Endothelial cell (in vitro differentiated cells): ENCODE measurements at places on chromosomes 6 and 20. TPM values are rescaled to one million over a fixed set of nuclear protein-coding genes. Genes with fewer than 3 reads are reported as not detected.

The IL17A gene
- not detected for total RNA-seq

The PHACTR3 gene
- total RNA-seq = 8.7 TPM

The FUT9 gene
- 5.7 TPM for total RNA-seq

The GRIK2 gene
- 2.8 TPM for total RNA-seq

The BPIFB2 gene
- not detected for total RNA-seq

The BANF2 gene
- total RNA-seq = not detected

The MAN1A1 gene
- 34.4 TPM for total RNA-seq

The NR2E1 gene
- total RNA-seq = not detected

The CALHM6 gene
- 1.3 TPM for total RNA-seq

The KCNQ2 gene
- 3.2 TPM for total RNA-seq

DNA sequence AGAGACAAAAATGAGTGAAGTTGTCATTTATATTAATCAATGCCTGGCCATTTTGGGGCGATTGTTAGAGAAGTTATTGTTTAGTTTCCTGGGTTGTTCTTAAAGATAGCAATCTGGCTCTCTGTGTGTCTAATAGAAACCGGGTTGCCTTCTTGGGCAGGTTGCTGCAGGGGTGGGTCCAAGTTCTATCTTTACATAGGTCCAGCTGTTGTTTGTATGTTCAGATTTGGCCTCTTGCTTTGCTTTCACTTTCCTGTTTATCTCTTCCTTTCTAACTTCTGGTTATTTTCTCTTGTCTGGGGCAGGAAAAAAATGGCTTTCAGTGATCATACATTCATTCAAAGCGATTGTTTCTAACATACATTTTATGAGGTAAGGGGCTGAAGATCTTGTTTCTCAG lies 128.4 kb upstream of the NOX3 start:
- no peak for DNase-seq

DNA sequence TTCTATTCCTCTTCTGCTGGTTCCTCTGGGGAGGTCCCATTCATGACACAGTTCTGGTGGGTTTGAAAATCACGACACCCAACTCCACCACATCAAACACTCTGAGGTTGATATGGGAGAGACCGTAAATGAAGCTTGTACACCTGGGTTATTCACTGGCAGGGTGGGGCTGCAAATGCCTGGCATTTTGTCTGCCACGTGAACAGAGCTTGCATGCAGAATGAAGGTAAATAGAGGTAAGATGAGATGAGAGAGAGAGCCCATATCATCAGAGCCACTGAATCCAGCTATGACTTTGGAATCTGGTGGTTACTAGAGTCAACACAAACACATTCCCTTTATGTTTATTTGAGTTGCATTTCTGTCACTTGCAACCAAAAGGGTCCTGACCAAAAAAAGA lies 97.4 kb downstream of the BANF2 start:
- no peak for DNase-seq

GRCh38 chr6:37699887-37700619 lies 2.4 kb upstream of the MDGA1 start:
- no peak for DNase-seq

DNA sequence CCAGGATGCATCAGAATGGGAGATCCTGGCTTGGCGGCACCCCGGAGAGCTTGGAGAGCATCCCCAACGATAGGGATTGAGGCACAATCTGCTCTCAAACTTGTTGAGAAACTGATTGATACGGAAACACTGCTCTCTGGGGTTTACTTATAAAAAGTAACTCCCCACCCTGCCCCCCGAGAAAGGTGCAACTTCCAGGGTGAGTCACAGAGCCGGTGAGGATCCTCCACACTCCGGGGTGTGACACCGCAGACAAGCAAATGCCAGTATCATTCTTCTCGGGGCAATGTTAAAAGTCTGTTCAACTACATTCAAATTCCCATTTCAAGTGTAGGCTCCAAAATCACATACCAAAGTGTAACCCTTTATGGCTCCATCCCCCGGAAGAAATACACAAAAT lies 84.4 kb upstream of the MLN start:
- DNase-seq = no peak

GRCh38 chr20:41627611-41628244 lies 9.6 kb upstream of the CHD6 start:
- DNase-seq = no peak

GRCh38 chr6:31070711-31071197 lies 41.6 kb downstream of the C6orf15 start:
- peak; percentile 26 for DNase-seq

DNA sequence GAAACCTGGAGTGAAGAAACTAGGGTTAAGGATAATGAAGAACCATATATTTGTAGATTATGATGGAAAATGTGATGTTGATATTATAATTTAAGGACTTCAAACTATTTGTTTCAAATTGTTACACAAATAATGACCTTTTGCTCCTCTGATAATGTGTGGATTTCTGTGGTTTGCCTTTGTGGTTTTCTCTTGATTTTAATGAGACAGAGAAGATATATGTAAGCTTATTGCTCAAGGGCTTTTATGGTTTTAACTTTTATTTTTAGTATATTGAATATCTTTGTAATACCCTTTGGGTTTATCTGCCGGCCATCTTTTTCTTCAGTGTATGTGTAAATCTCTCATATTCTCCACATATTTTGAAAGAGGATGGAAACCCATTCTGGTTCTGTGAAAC lies 362.3 kb downstream of the RIMS1 start:
- DNase-seq = no peak

DNA sequence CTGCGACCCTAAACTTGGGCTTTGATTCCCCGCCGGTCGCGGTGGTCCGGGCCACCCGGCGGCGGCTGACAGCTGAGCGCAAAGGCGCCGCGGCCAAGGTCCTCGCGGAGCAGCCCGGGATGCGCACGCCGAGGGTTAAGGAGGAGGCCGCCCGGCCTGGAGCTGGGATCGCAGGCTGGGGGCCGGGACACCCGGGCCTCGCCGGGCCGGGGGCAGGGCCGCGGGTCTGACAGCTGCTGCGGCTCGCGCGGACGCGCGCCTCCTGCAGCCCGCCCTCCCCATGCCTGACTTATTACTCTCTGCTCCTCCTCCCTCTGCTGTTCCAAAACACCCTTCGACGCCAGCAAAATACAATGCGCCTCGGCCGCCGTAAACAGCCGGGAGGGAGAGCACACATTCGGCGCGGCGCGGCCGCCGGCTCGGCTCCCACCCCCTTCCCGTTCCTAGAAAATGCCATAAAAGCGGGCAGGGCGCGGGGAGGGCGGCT lies 746 bp downstream of the BACH2 start:
- peak; percentile 49 for DNase-seq

- DNase-seq = no peak
Observed at GRCh38 chr6:75752365-75752764, 3.3 kb downstream of the MYO6 start.

GRCh38 chr6:112004201-112005012 lies 49.5 kb upstream of the CCN6 start:
- DNase-seq = no peak

- DNase-seq = no peak
Observed at GRCh38 chr6:166778046-166778445, 151.0 kb upstream of the RPS6KA2 start.
